ENCODE measurements at places on chromosomes 7 and 10.

GRCh38 chr7:1993776-1994740, 238.7 kb downstream of the MAD1L1 start:
- no peak for DNase-seq

- no peak for DNase-seq
Observed at GRCh38 chr10:23850631-23851030, 358.3 kb upstream of the KIAA1217 start.

GRCh38 chr10:75448166-75448565, 16.7 kb downstream of the LRMDA start:
- DNase-seq = no peak

GRCh38 chr7:112635742-112636141, 154.5 kb downstream of the TMEM168 start:
- DNase-seq = no peak

DNA sequence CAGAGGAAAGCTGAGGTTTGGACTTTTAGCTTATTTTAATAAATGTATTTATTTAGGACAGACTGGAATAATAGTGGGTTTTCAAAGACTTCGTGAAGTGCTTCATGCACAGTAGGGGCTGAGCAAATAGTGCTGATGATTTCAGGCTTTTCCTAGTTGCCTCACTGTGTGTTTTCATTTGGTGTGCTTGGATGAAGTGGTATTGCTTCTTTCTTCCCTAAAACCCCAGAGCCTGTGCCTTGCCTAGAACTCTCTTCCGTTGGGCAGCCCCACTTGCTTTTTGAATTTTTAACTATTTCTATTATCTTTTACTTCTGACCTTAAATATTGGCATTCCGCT, 49.6 kb downstream of the ARID5B start:
- no peak for DNase-seq

DNA sequence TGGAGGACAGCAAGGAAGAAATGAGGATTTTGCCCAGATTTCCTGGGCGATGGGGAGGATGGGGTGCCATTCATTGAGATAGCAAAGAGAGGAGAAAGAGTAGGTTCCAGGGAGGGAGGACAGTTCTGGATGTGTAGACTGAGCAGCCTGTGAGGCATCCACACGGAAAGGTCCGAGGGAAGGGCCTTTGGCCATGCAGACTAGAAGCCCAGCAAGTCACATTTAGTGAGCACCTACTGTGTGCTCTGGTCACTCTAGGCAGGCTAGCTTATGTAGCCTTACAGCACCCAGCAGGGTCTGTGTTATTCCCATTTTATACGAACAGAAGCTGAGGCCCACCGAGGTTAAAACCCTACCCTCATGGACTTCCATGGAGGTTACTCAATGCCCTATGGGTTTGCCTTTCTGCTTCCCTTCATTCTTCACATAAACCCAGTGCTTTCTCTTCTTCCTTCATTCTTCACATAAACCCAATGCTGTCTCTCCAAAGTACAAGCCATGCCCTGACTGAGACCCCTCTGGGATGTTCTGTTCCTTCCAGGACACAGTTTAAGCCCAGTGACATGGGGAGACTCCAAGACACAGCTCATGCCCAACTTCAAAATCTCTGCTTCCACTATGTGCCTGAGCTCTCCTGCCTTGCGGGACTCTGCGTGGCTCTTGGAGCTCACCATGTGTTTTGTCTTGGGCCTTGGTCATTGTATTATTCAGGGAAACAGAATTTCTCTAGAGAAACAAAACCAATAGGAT, 13.7 kb downstream of the IL2RA start:
- DNase-seq = no peak

DNA sequence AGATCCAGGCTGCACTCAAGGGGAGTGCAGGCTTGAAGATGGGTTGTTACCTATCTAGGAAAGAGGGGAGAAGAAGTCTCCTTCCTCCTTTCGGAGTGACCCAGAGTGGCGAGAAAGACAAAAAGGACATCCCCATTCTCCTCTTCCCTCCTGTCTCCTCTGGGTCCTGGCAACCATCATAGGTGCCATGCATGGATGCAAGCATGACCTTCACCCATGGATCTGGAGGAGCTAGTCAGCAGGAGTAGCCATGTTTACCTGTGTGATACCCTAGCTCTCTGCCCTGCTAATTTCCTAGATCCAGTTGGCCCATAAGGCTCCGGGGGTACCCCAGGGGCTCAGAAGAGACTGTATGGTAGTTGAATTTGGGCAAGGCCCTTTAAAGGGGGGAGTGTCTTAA, 17.2 kb upstream of the CROT start:
- no peak for DNase-seq

GRCh38 chr10:86372119-86372783, 5.7 kb upstream of the GRID1 start:
- DNase-seq = no peak

GRCh38 chr10:7788639-7789286, 786 bp downstream of the ATP5F1C start:
- peak; percentile 4 for DNase-seq

- peak; percentile 33 for DNase-seq
Observed at GRCh38 chr10:124145109-124145870, 51.9 kb upstream of the CHST15 start.

GRCh38 chr10:87603196-87603595, 56.5 kb upstream of the PAPSS2 start:
- DNase-seq = no peak

- DNase-seq = peak; percentile 53
Observed at GRCh38 chr7:77538281-77539212, 1.5 kb downstream of the PTPN12 start.

DNA sequence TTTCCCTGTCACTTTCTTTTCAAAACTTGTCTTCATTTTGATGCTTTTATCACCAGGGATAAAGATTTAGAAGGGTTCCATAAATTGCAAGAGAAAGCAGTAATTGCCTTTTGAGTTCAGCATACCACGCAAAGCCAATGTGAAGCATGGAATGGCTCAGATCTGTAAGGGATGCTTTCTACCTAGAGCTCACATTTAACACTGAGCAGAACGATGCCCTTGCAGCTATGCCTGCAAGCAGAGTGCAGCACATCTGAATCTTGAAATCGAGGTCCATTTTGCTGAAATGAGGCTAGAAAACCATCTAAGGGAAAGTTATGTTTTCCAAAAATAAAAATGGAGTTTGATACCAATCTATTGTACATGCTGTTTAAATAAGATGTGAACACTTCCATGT, 171.2 kb upstream of the CELF2 start:
- DNase-seq = no peak

DNA sequence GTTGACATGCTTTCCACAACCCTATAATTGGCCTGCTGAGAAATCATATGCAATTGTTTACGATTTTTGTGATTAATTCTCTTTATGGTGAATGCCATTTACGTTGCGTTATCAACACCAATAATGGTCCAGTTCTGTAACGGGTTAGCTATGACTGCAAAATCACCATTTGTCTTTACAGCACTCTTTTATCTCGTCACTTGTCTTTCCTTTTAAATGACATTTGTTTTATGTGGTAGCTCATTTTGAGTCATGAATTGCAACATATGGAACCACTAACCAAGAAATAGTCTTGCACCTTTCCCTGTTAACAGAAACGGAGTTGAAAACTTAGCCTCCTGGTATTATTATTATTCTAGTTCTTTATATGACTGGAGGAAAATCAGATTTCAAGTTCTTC, 3.1 kb upstream of the KIAA1217 start:
- no peak for DNase-seq
